AG08395 (cell line): ENCODE measurements at places on chromosomes 13 and 19.

DNA sequence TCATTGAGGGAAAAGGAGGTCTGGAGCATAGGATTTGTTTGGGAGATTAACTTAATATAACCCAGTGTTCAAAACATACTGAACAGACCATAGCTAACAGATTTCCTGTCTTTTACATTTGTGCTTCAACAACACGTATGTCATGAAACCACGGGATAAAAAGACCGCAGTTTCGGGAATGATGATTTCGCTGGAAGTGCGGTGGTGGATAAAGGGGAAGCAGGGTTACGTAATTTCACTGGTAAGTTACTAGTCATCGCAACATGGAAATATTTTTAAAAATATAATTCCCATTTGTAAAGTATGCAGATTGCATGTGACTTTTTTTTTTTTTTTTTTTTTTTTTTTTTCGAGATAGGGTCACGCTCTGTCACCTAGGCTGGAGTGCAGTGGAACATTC lies 237.4 kb downstream of the LMO7 start:
- no peak for DNase-seq

DNA sequence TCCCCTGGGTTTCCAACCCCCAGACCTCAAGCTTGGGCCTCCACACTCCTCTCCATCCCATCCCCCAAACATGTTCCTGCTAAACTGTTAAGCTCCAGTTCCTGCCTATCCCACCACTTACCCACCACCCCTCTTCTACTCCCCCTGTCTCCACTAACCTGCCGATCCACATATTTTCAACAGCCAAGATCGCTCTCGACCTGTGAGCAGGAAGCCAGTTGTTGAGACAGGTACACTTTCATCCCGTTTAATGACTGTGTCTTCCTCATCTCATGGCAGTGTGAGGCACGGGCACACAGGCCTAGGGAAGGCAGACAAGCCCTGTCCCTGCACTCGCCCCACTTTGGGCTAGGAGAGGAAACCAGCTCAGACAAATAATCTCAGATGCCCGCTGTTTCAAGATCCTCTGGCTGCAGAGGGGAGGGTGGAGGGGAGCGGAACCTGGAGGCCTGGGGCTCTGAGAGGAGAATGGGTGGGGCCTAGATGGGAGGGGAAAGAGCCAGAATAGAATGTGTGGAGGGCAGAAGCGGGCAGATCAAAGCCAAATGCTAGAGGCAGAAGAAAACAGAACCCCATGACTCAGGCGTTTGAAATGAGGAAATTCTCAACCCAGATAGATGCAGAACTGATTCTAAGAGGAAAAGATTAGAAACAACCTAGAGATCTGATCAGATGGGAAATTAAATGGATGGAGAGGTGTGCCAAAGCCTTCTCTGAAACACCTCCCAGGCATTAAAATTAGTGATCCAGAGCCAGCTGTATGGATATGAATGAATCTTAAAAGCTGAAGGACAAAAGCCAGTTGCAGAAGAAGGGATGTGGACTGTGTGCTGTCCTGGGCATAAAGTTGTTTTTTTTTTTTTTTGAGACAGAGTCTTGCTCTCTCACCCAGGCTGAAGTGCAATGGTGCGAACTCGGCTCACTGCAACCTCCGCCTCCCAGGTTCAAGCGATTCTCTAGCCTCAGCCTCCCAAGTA lies 16.9 kb upstream of the CYP2S1 start:
- DNase-seq = peak; percentile 91

- no peak for DNase-seq
Measured at GRCh38 chr13:75660694-75661093, 24.6 kb downstream of the LMO7 start.

- no peak for DNase-seq
Measured at GRCh38 chr13:109400624-109401257, 385.6 kb downstream of the IRS2 start.

DNA sequence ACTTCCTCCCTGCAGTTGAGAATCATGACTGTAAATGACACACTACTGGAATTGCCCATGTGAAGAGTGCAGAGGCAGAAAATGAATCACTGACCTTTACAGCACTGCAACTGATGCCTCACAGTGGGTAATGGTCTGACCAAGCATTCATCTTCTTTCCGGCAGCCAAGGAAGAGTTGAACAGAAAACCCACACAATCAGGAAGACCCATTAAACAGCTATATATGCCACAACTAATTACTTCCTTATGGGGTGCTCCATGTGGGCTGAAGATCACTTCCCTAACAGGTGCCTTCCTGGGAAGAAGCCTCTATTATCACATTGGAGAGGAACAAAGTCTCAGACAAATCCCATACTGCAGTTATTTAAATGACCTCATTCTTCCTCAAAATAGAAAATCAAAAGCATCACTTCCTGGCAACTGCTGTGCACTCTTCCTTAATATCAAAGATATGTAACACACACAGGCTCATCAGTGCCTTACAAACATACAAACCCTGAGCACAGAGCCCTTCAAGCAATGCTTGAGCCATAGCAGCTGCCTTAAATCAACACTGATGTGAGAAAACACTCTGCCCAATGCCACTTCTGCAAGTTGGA lies 45.8 kb downstream of the RUBCNL start:
- peak; percentile 60 for DNase-seq

GRCh38 chr13:63942372-63942771 lies 2526.7 kb upstream of the PCDH20 start:
- no peak for DNase-seq

- DNase-seq = peak; percentile 37
Measured at GRCh38 chr19:45507872-45508416, 665 bp downstream of the VASP start.

DNA sequence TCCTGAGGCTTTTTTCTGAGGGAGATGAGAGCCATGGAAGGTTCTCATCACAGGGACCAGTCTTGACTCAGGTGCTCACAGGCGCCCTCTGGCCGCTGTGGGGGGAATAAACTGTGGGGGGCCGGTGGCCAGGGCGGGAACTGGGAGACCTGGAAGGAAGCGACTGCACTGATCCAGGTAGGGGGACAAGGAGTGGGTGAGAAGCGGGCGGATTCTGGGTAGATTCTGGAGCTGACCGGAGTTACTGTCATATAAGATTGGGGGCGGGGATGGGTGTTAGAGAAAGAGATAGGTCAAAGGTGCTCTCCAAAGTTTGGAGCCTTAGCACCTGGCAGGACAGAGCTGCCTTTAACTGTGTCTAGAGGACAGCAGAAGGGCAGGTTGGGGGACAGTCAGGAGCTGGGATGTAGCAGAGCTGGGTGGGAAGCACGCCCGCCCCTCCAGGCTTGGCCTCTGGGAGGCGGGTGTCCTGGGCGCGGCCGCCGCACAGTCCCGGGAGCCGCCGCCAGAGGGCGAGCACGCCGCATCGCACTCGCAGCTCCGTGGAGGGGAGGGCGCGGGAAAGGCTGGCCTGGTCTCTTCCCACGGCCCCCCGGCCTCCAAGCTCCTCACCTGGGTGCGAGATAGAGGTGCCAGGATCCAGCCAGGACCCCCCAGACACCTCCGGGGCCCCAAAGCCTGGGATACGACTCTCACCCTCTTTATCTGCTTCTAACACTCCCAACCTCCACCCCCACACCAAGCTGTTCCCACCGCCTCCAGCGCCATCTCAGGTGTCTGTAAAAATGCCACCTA lies 4.2 kb upstream of the DAND5 start:
- DNase-seq = peak; percentile 83

- no peak for DNase-seq
Measured at GRCh38 chr13:45954836-45955800, 97.4 kb downstream of the ZC3H13 start.

GRCh38 chr13:44058624-44059215 lies 179.0 kb downstream of the LACC1 start:
- DNase-seq = no peak

- peak; percentile 22 for DNase-seq
Measured at GRCh38 chr13:23799945-23800344, 89.3 kb downstream of the MIPEP start.

- DNase-seq = no peak
Measured at GRCh38 chr19:17554968-17555479, 425 bp upstream of the COLGALT1 start.

DNA sequence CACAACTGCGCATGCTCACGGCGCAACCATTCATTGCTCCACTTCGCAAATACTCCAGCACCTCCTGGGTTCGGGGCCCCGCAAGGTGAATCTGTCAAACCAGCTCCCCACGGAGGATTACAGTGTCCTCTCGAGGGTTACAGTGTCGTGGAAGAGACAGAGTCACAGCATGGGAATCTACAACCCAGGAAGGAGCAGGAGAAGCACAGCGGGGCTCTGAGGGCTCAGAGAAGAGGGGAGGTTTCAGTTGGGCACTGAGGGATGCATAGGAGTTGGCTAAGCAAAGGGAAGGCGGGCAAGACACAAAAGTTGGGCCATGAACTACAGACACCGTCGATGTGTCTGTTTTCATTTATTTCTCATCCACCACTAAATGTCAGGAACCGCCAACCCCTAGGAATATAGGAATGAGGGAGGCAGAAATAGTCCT lies 1.0 kb upstream of the GTF2F1 start:
- DNase-seq = no peak

GRCh38 chr13:33721724-33722123 lies 96.2 kb upstream of the RFC3 start:
- peak; percentile 35 for DNase-seq

- no peak for DNase-seq
Measured at GRCh38 chr19:28943651-28944050, 269.3 kb downstream of the UQCRFS1 start.

- no peak for DNase-seq
Measured at GRCh38 chr13:100532836-100533435, 55.7 kb downstream of the GGACT start.

DNA sequence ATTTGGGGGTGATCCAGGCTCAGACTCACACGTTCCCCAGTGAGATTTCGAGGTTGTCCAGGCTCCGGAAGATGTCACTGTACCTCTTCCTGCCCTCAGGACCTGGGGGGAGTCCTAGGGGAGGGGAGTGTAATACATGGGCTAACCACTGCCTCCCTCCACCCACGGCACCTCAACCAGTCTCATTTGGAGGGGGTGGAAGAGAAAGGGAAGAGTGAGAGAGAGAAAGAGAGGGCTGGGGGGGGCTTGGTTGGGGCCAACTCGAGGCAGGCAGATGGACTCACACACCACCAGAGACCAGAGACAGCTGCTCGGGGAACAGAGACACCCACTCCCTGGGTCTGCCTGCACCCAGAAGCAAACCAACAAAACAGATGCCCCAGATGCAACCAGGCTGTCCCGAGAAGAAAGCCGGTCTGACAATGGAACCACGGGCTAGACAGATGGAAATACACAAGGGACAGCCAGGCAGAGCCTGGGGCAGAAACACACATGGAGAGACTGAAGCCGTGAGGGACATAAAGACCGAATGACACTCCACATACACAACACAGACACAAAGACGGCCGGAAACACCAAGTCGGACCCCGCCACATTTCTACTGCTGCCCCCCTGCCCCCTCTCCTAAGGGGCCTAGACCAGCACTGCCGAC lies 825 bp downstream of the GMIP start:
- DNase-seq = peak; percentile 40

- DNase-seq = no peak
Measured at GRCh38 chr19:27776524-27776923, 1436.4 kb downstream of the UQCRFS1 start.
